ENCODE measurements at places on chromosomes 11 and 22.
A peak's percentile ranks its signal among the peaks of the same experiment; 100 is the strongest.

DNA sequence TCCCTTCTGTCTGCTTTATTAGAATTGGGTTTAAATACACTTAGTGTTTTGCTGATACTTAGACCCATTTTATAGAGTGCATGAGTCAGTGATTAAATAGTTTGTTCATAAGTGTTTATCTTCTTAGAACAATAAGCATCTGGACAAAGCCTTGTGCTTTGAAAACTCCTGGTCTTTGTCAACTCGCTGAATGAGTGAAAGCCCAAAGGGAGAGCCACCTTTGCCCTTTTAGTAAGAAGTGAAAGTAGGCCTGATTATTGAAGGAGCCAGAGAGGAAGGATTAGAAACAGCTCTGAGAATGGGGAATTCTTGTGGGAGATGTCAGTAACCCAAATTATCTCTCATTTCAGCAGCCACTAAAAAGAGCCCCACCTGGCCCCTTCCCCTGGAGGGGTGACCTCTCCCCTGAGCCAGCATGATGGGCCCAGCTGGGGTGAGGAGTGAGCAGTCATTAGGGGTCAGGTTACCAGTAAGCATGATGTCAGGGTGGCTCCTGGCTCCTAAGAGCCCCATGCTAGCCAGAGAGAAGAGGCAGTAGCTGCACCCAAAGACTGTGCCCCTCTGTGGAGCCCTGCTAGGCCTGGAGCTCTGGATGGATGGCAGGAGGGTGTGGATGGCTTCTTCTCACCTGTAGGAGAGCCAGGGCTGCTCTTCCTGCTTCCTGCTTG, 125.1 kb upstream of the E2F8 start:
- DNase-seq, result no peak

GRCh38 chr11:16749666-16750065, 11.2 kb downstream of the C11orf58 start:
- DNase-seq, result no peak

DNA sequence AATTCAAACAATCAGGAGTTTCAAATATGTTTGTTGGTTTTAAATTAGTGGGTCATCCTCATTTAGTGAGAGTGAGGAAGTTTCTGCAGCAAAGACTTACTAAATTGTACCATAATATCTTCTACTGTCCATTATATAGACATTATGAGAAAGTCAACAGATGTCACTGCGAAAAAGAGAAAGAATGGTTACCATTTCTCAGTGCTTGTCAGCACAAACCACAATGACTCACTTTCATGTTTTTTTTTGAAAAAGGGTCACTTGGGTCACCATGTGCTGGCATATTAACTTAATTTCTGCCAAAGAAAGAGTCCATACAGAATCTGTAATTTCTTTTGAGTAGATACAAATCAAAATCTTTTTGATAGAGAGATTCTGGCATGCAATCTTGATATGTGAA, 924.6 kb upstream of the FAT3 start:
- DNase-seq, result no peak

DNA sequence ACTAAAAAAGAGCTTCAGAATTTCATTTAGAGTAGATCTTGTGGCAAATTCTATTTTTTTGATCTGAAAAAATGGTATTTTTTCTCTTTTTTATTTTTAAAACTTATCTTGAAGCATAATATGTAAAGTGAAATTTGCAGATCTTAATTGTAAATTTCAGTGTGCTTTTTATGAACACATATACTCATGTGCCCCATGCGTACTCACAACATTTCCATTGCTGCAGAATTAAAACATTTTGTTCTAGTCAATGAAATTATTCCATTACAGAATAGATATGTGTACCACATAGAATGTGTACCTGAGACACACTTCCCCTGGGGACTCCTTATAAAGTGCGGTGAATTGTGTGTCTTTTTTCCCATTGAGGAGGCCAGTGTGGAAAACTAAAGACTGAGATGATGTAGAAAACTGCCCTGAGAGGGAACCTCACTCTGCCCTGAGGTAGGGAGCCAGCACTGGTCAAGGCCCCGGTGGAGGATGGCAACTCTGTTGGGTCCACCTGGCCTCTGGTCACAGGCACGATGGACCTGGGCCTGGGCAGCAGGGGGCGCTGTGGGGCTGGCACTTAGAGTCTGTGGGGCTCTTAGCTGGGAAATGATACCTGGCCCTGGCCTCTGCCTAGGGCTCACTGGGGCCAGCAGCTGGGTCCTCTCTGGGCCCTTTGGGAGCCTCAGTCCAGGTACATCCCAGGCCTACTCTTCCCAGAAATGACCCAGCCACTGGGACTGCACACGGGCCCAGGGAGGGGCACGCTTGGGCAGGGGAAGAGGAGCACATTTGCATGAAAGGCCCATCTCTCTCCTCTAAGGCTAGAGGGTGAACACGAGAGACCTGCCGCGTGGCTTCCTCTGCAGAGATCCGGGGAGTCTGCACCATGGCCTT, 77.9 kb upstream of the TOP3B start:
- peak; percentile 72 for DNase-seq

DNA sequence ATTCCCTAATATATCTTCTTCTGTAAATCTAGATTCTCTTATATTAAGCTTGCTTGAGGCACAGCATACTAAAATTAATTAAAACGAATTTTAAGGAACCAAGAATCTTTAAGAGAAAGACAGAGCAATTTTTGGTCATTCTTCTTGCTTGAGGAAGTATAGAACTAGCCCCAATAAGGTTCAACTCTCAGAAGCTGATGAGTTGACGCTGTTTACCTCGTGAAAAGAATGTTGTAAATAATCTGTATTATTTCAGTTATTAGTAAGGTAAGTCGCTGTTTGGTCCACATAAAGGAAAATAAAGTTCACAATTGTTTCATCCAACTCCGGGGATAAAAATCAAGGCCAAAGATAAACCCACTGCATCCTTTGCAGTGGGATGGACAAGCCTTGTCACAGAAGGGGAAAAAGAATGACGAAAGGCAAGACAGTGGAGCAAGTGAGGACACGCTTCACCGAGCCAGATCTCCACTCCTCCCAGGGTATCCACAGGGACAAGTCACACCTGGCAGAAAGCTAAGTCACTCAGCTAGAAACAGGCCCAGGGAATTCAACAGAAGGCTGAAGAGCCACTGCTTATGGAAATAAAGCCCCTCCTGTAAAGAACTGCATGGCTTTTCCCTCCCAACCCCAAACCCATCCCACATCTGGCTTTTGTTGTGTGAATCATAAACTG, 752 bp downstream of the POU2AF1 start:
- DNase-seq, result no peak
